ENCODE measurements at places on chromosomes 16 and 17.

GRCh38 chr17:7112510-7113108 lies 2.0 kb downstream of the ASGR2 start:
- no peak for DNase-seq

DNA sequence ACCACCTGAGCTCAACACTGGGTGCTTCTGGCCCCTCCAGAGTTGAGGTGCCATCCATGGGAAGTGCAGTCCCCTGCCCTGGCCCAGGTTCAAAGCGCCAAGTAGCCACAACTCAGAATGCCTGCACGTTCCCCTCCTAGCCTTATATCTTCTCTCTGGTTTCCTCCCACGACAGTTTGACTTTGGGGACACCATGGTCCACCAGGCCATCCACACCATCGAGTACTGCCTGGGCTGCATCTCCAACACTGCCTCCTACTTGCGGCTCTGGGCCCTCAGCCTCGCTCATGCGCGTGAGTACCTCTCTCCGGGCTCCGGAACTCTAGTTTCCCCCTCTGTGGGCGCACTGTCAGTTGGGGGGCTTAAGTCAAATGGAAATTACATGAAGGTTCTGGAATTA lies 22.4 kb upstream of the NAGLU start:
- DNase-seq: no peak

DNA sequence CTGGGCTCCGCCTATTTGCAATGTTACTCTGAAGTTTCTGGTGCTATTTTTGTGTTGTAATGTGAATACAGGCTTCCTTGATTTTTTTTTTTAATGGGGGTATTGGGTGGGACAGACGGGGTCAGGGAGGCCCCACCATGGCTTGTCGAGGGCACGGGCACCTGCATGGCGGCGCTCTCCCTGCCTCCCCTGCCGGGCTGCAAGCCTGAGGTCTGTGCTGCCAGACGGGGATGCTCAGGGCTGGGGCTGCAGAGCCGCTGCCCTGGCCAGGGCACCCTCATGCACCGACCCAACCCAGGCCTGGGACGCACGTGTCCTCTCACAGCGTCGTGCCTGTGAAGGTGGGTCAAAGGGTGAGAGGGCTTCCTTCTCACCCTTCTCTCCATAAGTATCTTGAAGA lies 13.0 kb upstream of the ZFPM1 start:
- DNase-seq: no peak

DNA sequence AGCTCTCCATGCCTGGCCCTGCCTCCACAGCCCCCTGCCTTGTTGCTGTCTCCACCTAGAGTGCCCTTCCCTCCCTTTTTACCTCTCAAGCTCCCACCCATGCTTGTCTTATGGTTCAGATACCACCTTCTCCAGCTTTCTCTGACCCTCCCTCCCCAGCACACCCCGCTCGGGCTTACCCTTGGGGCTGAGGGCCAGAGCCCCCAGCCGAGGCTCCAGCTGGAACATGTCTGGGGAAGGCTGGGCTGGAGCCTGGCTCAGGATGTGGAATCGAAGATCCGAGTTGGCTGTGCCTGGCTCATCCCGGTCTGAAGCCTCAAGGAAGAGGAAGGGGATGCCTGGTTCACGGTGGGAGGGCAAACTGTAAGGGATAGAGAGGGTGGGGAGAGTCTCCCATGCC lies 3.6 kb downstream of the CDH16 start:
- DNase-seq: no peak

DNA sequence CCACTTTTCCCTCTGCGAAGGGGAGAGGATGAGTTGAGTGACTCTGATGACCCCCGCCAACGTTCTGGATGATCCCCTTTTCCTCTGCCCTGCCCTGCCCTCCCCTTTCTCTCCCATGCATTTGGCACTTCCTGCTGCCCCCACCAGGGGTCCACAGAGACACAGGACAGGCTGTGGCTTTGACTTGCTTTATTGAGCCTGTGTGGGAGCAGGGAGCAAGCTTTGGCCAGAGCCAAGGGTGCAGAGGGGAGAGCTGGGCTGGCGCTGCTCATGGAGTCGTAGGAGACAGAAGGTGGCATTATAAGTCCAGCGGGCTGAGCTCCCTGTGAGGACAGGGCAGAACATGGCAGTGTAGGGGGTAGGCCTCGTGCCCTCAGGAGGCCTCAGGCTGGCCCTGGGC lies 1.6 kb downstream of the PPY start:
- no peak for DNase-seq

DNA sequence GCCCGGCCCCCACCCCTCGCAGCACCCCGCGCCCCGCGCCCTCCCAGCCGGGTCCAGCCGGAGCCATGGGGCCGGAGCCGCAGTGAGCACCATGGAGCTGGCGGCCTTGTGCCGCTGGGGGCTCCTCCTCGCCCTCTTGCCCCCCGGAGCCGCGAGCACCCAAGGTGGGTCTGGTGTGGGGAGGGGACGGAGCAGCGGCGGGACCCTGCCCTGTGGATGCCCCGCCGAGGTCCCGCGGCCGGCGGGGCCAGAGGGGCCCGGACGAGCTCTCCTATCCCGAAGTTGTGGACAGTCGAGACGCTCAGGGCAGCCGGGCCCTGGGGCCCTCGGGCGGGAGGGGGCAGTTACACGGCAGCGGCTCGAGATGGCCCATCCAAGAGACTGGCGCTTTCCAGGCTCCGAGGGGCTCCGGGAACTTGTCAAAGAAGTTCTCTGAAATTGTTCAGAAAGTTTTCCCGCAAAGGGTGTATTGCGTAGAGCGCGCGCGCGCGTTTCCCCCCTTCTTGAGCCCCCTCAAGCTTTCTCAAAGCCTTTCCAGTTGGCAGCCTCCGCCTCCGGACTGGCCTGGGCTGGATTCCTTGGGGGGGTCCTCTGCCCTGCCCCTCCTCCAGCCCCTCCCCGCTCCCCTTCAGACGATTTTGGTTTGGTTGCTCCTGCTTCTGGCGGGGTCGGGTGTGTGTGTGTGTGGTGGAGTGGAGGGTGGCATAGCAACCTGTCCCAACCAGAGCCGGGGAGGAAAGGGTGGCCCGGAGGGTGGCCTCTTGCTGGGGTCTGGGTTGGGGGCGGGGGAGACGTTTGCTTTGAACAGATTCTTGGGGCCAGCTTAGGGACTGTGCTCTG lies 504 bp downstream of the ERBB2 start:
- DNase-seq: no peak

GRCh38 chr17:61302953-61303816 lies 96.5 kb upstream of the TBX2 start:
- DNase-seq: no peak

GRCh38 chr16:50201787-50202186 lies 48.7 kb downstream of the TENT4B start:
- no peak for DNase-seq

GRCh38 chr16:47612711-47613110 lies 151.6 kb downstream of the PHKB start:
- no peak for DNase-seq
